Iris pigment epithelial cell (primary cell): ENCODE measurements at places on chromosomes 13 and 19.

DNA sequence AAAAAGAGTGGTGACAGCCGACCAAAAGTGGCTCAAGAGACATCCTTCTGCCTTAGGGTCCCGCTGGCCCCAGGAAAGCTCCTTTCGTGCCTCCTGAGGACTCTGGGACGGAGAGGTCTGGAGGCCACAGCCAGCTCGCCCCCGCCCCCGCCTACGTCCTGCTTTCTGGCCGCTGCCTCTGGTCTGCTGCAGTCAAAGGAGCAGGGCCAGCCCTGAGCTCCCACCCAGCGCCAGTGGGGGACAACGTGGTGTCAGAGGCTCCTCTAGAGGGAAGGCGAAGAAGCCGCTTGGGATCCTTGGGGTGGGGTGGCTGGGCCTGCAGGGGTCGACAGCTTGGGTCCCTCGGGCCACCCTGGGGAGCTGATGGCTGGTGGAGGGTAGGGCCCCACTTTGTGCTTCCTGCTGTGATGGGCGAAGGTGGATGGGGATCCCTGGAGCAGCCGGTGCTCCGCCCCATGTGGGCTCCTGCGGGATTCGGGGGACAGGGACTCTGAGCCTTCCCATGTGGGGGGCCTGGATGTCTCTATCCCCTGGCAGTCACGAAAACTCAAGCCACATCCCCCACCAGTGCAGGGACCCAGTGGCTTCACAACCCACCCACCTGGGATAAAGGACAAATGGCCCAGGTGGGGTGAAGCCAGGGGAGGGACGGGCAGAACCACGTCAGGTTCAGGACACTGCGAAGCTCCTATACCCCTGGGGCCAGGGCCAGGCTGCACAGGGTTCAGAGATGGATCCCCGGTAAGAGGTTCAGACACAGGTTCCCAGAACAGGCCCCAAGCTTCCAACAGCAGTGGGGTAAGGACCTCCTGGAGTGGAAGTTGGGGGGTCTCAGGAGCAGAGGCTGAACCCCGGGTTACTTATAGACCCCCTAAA lies 9.0 kb upstream of the DIRAS1 start:
- no peak for DNase-seq

DNA sequence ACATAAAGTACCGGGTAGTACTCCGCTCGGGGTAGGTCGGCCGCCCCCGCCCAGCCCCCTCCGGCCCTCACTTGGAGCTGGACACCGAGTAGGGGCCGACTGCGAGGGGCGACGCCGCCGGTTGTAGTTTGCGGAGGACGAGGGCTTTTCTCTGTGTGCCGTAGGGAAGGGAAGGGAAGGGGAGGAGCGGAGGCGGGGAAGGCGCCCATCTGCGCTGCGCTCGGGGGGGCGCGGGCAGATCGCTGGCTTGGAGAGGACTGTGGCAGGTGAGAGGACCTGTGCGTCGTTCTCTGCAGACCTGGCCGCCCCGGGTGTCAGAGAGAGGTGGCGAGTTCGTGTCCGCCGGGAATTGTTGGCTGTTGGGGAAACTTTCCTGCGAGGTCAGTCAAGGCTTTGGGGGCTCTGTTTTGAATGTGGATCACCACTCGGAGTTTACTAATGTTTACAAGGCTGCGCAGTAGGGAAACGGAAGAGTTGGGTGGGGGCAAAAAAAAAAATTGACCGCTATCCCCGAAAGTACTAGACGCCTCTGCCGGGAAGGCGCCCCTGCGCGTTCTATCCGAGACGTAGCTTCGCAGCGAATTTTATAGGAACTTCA lies 1.4 kb downstream of the ING1 start:
- DNase-seq = peak; percentile 49

GRCh38 chr13:110463871-110464510 lies 97.5 kb downstream of the RAB20 start:
- no peak for DNase-seq

GRCh38 chr19:53813996-53814395 lies 10.1 kb downstream of the NLRP12 start:
- DNase-seq = peak; percentile 42

DNA sequence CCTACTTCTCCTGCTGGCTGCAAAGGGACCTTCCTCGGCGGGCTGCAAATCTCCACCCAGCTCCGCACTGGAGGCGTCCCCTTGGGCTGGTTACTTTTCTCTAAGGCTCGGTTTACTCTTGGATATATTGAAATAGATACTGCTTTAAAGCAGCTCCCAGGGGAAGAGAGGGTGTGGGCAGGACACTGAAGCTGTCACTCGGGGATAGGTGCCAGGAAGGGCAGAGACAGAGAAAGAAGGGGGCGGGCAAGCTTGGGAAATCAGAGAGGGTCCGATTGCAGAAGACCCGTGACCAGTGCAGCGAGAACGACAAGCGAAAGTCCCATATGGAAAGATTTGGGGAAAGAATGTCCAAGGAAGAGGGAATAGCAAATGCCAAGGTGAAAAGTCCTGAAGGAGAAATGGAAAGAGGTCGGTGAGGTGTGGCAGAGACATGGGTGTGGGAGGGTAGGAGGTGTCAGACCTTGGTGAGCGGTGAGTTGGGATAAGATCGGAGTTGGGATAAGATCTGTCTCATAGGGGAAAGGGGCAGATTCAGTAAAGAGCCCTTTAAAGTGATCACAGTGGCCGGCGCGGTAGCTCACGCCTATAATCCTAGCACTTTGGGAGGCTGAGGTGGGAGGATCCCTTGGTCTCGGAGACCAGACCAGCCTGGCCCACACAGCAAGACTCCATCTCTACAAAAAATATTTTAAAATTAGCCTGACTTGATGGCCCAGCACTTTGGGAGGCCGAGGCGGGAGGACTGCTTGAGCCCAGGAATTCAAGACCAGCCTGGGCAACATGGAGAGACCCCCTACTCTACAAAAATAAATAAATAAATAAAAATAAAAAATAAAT lies 618 bp downstream of the THSD8 start:
- DNase-seq = no peak

DNA sequence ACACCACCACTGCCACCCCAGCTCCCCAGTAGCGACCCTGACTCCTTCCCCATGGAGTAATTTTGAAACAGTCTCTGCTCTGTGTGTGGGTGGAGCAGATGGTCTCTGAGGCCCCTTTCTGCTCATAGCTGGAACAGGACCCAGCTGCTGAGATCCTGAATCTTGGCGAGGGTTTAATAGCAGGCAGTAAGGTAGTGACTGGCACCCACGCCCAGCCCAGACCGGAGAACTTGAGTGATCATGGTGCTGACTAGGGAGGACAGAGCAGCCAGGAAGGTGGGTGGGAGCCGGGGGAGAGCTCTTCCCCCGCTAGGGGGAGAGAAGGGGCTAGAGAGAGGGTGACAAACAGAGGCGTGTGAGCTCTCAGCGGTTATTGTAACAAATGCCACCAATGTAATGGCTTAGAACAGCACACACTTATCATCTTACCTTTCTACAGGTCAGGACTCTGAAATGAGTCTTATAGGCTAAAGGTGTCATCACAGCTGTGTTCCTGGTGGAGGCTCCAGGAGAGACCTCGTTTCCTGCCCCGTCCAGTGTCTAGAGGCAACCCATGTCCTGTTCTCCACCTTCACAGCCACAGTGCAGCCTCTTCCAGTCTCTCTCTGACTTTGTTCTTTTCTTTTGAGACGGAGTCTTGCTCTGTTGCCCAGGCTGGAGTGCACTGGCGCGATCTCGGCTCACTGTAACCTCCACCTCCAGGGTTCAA lies 7.2 kb upstream of the ACER1 start:
- DNase-seq = no peak

DNA sequence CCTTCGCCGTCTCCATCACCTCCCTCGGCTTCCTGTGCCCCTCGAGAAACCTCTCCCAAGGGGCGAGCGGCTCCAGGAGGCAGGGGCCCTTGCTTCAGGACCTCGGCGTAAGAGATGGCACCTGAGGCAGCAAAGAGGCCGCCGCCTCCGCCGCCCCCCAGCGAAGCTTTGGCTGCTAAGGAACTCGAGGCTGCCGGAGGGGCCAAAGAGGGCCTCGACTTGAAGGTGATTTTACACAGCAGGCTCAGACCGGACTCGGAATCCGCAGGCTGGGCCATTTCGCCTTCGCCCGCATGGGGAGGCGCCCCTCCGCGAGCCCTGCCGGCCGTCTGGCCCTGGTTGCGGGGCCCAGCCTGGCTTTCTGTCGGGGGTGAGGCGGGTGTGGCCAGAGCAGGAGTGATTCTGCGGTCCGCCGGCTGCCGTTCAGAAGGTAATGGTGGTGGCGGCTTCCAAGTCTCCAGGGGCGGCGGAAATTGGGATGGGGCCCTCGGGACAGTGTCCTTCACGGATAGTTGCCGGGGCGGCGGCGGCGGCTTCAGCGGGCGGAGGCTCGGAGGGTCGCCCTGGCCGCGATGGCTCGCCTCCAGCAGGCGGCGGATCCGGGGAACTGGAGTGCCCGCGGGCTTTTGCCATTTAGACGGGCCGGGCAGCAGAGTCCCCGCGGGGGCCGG lies 1.4 kb downstream of the GGN start:
- DNase-seq = no peak

- peak; percentile 59 for DNase-seq
Observed at GRCh38 chr13:50909605-50910484, at the start of gene RNASEH2B. RNASEH2B (plus strand) TSS chr13:50909791; CDS start chr13:50910077, 286 bp downstream.

DNA sequence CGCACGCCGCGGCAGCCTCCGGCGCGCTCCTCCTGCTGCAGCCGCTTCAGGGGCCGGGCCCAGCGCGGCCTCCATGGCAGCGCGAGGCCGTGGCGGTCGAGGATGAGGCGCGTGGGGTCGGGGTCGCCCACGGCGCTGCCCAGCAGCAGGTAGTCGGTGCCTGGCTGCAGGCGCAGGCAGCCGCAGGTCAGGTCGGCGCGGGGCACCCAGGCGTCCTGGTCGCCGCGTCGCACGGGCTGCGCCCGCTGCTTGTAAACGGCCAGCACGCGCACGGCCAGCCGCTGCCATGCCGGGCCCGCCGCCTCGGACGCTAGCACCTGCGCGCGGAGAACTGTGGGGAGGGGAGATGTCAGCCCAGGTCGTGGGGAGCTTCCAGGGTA lies 11.1 kb downstream of the NTN5 start:
- DNase-seq = no peak

DNA sequence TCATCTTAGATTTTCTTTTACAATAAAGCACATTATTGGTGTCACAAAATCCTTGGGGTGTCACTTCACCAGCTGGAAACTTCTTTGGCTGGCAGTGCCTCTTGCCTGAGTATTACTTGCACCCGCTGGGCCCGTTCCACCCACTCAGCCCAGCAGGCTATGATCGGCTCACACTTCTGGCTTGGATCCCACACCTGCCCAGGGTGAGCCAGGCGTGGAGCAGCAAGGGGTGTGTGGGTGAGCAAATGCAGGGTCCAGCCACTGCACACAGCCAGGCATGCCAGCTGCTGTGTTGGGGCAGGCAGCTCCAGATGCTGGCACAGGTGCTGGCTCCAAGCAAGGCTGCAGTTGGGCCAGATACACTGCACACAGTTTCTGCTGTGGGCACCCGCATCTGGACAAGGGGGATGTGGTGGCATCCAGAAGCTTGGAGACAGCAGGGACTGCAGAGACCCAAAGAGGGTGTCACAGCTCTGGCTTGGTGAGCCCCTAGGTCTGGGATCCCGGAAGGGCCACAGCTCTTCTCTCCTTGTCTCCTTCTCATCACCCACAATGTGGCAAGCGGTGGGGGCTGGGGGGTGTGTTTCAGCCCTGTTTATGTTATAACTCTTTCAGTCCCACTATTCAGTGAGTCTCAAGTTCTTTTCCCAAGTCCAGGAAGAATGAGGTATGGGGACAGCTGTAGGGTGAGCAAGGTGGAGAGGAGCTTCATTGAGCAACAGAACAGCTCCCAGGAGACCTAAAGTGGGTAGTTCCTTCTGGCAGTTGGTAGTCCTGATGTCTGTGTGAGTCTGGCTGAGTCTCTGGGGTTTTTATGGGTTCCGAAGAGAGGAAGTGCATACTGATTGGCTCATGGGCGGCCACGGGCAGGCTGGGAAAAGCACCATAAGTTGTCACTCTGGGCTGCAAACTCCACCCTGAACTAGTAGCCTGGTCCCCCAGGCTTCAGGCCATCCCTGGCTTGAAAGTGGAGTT lies 25.3 kb upstream of the TBC1D4 start:
- no peak for DNase-seq

- peak; percentile 32 for DNase-seq
Observed at GRCh38 chr13:102812611-102813287, 13.8 kb downstream of the BIVM start.

DNA sequence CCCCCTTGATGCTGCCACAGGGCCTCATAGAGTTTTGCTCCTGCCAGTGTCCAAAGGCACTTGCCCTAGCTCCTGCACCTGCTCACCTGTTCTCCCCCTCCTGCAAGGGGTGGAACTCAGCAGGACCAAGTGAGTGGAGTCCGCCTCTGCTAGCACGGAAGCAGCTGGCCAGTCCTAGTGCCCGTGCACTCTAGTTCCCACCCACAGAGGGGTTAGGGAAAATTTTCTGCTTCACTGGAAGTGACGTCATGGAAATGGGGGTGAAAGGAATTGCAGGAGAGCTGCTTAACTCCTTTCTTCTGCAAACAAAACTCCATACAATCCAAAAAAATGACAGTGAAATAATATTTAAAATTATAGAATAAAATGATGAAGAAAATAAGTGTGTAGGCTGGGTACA lies 609.7 kb upstream of the SLITRK1 start:
- no peak for DNase-seq

GRCh38 chr13:73754727-73755292 lies 379.4 kb downstream of the KLF12 start:
- peak; percentile 68 for DNase-seq

DNA sequence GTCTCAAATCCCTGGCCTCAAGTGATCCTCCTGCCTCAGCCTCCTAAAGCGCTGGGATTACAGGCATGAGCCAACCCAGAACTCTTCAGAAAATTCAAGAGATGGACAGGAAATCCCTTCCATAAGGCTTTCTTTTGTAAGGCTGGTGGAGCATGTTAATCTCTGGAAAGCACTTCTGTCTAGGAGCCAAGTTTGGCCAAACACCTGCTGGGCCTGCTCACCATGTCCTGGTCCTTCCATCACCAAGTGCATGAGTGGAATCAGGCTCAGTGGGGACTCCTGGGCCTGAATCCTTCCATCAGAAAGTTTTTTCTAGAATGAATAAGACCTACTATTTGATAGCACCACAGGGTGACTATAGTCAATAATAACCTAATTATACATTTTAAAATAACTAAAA lies 148.0 kb downstream of the DCLK1 start:
- no peak for DNase-seq
